ENCODE measurements at places on chromosomes 12 and 14.

GRCh38 chr14:89841851-89842250 lies 112.7 kb downstream of the EFCAB11 start:
- no peak for DNase-seq

DNA sequence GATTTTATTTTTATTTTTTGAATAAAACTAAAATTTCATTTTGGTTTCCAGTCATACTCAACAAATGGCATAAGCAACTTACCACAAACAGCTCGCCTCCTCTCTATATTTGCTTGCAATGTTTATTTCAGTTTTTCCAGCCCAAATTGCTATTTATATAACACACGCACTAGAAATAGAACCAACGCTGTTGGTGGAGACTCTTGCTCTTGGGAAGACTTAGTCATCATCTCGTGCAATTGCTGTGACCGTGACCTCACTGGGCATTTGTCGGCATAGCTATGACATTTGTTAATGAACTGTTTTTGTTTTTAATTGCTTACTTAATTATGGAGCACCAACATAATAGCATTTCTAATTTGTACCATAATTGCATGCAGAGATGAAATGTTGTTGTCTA lies 153.1 kb upstream of the OTX2 start:
- no peak for DNase-seq

GRCh38 chr14:102218688-102219087 lies 79.0 kb downstream of the WDR20 start:
- no peak for DNase-seq

DNA sequence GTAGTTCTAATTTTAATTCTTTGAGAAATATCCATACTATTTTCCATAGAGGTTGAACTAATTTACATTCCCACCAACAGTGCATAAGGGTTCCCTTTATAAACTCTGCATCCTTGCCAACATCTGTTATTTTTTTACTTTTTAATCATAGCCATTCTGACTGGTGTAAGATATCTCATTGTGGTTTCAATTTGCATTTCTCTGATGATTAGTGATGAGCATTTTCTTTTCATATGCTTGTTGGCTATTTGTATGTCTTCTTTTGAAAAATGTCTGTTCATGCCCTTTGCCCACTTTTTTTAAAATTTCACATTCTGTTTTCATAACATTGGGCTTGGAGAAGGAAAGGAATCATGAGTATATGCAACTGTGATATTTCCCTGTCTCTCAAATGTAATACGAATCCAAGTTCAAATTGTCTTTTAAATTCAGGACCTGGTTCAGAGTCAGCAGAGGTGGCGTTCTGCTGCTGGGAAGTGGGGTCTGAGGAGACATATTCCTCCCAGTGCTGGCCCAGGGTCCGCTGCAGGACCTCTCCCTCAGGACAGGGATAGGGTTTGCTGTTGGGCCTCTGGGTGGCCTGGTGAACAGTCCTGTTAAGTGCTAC lies 81.2 kb upstream of the ETV6 start:
- no peak for DNase-seq

DNA sequence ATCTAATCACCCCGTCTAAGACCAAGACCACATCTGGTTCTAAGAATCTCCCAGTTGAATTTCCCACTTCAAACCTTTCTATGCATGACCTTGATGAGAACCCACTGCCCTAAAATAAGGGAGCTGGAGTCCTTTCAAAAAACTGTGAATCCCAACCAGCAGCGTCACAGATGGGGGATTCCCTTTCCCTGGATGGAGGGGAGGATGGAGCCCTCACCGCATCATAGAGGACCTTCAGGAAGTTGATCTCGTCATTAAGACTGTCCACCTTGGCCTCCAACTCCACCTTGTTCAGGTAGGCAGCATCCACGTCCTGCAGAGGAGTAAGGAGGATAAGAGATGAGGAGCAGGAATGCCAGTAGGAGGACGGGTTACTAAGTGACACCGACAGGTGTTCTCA lies 4.8 kb downstream of the KRT4 start:
- no peak for DNase-seq

GRCh38 chr12:3530548-3530947 lies 39.5 kb downstream of the PRMT8 start:
- DNase-seq = no peak

GRCh38 chr14:67487937-67488893 lies at the start of gene TMEM229B:
Gene TMEM229B, minus strand, starts transcription at chr14:67488721. Its CDS starts 14,798 bp downstream, at chr14:67473923.
- DNase-seq = no peak

- DNase-seq = no peak
Observed at GRCh38 chr12:77189458-77189857, 124.1 kb upstream of the E2F7 start.

DNA sequence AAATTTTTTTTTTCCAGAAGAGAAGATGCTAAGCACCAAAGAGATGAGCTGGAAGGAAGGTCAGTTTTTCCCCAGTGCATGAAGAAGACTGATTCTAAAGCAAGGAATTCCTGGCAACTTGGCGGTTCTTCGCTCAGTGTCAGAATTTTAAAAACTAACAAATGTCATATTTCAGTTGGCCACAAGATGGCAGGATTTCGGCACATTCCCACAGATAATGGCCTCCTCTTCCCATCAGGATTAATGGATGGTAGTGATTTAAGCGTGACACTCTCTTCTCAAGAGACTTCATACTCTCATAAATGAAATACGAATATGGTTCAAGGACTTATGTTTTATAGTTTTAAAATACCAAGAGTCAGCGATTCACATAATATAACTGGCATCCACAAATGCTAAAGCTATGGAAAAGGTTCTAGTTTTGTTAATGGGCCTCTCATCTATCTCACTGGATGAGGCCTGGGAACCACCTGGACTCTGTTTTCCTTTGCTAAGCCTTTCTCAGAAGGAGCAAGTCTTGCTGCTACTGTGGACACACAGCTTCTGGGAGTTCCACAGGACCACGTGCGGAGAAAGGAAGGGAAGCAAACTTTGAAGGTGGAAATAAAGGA lies 46.1 kb upstream of the PTPRO start:
- DNase-seq = no peak

DNA sequence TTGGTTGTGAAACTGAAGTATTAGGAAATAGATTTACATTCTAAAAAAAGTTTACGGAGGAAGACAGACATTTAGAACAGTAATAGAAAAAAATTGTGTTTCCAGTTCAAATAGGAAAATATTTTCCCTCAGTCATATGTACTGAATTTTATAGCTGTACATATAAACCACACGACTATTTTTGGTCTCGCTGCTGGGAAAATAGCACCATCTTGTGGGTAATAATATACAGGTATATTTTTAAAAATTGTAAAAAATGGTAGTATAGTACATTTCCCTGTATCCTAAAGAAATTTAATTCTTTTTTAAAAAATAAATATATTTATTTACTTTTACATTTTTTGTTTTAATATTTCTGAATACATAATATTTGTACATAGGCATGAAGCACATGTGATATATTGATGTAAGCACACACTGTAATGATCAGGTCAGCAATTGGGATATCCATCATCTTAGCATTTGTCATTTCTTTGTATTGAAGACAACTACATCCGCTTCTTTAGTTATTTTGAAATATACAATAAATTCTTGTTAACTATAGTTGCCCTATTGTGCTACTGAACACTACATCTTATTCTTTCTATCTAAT lies 168.6 kb downstream of the ALX1 start:
- DNase-seq = no peak

- DNase-seq = no peak
Observed at GRCh38 chr14:30015489-30015888, 87.8 kb upstream of the PRKD1 start.

GRCh38 chr12:76471579-76471978 lies 88.0 kb downstream of the OSBPL8 start:
- no peak for DNase-seq

DNA sequence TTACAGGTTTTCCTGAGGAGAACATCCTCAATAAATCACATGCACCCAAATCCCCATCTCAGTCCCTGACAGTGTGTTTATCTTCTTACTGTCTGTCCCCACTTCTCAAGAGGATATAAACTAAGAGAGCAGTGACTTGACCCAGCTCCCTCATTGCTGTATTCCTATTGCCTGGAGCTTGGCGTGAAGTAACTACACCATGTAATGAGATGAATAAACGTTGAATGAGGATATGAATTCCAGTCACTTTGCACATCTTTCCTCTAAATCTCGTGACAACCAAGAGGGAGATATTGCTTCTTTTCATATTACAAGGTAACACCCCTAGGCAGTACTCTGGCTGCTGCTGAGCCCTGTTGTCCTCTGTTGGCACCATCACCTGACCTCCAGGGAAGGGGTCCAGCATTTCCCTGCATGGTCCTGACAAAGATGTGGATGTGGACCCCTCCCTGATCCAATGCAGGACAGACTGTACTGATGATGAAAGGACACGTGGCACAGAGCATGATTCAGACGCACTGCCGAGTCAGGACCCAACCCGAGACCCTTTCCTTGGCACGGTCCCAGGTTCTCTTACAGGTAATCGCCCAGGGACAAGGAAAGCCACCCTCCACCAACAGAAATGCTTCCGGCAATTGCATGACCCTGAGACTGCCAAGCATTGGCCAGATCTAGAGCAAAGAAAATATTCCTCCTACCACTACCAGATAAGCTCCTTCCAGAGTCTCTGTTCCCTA lies 47.7 kb upstream of the CPM start:
- no peak for DNase-seq

DNA sequence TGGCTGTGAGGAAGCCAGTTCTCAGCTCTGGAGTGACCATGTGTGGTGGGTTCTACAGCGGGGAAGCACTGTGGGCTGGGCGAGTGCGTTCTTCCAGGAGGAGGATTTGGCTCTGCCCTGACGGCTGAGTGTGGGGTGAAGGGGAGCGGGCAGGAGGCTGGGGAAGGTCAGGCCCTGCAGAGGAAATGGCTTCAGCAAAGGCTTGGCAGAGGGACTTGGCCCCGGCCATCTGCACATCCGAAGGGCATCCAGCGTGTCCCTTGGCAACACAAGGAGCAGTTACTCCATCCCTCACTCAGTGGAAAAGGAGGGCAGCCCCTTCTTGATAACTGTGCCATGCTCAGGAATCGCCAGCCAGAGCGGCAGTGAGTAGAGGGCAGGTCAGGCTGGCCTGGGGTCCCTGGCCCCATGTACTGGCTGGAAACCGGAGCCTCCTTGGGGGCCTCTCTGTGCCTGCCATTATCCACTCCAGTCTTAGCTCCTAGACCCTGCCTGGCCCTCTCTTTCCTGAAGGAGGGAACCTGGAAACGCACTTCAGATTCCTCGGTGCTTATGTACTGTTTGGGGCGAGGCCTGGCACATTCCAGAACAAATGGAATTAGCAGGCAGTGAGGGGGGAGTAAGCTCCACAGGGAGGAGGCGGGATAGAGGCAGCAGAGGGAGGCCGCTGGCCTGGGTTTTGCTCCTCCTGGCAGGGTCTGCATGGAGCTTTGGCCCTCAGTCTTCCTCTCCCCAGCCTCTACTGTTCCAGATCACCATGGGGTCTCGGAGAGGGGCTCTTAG lies 133.6 kb upstream of the NCOR2 start:
- DNase-seq = no peak

DNA sequence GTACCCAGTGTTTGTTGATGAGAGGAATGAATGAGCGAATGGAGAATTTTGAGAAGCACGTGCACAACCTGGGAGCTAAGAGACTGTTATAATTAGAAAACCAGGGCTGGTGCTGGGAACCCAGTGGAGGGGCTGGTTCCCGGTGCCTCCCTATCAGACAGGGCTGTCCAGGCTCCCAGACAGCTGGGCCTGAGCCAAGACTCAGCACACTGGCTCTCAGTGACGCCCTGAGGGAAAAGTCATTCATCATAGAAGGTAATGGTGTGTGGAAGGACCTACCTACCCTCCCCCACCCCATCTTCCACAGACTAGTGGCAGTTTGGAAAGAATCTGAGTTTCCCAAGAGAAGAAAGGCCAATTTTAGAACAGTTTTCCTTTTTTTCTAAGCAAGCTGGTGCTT lies 34.7 kb downstream of the KCNA5 start:
- peak; percentile 6 for DNase-seq

GRCh38 chr12:26195250-26195640 lies at the start of gene SSPN:
Gene SSPN, plus strand, starts transcription at chr12:26195573. Its CDS starts 100 bp downstream, at chr12:26195673.
- no peak for DNase-seq

DNA sequence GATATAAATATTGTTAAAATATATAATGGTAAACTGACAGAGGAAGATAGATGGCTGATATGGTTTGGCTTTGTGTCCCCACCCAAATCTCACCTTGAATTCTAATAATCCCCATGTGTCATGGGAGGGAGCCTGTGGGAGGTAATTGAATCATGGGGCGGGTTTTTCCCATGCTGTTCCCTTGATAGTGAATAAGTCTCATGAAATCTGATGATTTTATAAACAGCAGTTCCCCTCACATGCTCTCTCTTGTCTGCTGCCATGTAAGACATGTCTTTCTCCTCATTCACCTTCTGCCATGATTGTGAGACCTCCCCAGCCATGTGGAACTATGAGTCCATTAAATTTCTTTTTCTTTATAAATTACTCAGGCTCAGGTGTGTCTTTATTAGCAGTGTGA lies 46.3 kb downstream of the PTCSC3 start:
- DNase-seq = no peak

DNA sequence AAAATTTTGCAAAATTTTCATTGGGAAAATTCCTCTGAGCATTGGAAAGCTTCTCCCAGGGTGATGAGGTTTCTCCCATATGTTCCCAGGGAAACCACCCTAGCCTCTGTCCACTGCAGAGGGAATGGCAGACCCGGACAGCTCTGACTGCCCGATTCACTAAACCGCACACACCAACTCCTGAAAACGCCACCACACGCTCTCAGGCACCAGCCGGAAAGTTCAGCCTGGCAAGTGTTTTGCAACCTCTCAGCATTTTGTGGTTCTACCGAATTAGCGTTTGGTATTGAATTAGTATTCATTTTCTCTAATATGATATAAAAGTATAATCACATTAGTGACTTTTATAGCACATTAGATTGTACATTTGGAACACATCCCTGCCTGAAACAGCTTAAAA lies 213.4 kb downstream of the PHETA1 start:
- no peak for DNase-seq

DNA sequence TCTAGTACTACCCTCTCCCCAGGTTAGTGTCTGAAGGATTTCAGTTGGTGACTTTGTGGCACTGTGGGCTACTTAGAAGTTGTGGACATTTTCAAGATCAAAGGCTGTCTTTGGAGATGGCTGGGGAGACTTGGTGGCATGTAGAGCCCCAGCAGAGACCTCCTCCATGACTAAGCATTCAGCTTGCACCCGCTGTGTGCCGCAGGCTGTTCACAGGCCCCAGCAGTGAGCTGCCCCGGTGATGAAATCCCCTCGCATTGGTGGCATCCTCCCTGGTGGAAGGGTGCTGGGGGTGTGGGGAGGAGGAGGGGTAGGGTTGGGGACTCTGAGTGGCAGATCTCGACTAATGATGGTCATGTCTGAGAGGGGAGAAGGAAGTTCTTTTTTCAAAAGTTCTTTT lies 173.9 kb downstream of the TSPAN9 start:
- no peak for DNase-seq

GRCh38 chr14:77986773-77987172 lies 183.4 kb upstream of the NRXN3 start:
- DNase-seq = no peak

- no peak for DNase-seq
Observed at GRCh38 chr14:72451054-72451972, 442.6 kb downstream of the DPF3 start.

- no peak for DNase-seq
Observed at GRCh38 chr12:29783773-29784666, at the start of gene TMTC1. Gene TMTC1, minus strand, starts transcription at chr12:29783942. Its CDS starts 191 bp downstream, at chr12:29783751.

All from NCI-H2081 treated with DMSO at 0.1 percent for 48 hours (cell line).